ENCODE measurements at places on chromosomes 3 and 15. TPM values are rescaled to one million over a fixed set of nuclear protein-coding genes. Genes with fewer than 3 reads are reported as not detected.

GRCh38 chr15:37581866-37582532, 352.4 kb upstream of the TMCO5A start:
- no peak for DNase-seq

DNA sequence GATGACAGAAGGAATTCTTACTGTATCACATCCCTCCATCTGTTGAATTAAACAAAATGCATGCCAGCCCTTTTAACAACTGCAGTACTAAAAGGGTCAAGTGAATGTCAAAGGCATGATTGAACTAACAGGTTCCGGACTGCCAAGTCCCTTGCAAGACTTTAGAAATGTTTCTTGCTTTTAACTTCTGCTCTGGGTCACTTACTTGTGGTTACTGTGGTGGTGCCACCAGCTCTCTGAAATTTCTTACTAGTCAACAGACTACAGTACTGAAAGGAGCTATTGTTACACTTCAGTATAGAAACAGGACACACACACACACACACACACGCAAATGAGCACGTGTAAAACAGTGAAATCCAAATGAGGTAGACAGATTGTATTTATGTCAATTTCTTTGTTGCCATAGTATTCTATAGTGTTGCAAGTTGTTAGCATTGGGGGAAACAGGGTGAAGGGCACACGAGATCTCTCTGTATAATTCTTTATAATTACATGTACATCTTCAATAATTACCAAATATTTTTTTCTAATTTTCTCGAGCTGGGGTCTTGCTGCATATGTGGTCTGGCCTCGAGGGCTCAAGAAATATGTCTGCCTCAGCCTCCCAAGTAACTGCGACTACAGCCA, 79.9 kb upstream of the SLC25A26 start:
- DNase-seq: peak; percentile 52

- DNase-seq: no peak
Observed at GRCh38 chr3:137106612-137107240, 148.9 kb downstream of the IL20RB start.

DNA sequence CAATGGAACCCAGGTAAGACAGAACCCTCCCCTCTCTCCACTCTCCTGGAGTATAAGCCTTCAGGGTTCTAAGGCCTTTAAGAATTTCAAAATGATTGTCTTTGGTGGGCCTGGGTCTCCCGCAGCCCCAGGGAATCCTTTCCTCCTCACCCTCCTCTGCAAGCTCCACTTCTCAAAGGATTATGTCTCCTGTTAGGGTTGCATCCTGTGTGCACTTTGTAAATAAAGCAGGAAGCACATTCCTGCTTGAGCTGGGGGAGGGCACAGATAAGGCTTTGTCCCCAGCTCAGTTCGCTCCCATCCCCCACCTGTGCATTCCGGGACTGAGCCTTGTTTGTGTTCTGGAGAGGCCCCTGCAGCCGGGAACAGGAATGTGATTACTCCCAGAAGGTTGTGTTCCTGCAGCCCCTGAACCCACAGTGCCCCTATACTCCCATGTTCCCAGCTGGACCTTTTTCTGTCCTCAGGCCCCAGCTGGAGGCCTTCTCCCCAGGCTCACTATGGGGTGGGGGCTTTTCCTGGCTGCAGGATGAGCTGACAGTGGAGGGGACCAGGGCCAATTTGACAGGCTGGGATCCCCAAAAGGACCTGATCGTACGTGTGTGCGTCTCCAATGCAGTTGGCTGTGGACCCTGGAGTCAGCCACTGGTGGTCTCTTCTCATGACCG, 9.5 kb downstream of the TYRO3 start:
- DNase-seq: no peak

DNA sequence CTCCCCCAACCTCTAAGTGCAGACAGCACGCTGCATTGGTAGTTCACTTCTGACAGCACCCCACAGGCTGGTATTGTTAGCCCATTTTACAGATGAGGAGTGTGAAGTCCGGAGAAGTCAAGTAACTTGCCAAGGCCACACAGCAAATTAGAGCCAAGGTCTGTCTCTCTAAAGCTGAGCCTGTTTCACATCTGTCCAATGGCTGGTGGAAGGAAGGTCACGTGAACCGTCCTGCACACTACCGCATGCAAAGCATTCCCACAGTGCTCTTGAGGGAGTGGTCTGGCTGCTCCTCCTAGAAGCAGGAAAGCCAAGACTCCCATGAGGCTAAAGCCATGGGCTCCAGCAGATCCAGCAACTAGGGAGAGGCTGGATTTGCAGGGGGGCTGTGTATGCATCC, 50.0 kb downstream of the MGLL start:
- no peak for DNase-seq

DNA sequence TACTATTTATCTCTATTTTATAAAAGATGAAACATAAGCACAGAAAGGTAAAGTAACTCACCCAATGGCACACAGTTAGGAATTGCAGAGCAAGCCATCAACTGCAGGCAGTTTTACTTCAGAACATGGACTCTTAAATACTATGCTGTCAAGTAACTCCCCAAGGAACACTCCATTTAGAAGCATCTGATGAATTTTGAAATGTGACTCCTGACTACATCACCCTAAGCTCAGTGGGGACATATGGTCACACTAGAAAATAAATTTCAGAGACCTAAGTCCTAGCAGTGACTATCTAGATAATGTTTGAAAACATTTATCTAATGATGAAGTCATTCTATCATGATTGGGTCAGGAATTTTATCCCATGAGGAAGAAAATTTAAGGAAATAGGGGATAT, 272.8 kb upstream of the ARRDC4 start:
- no peak for DNase-seq

DNA sequence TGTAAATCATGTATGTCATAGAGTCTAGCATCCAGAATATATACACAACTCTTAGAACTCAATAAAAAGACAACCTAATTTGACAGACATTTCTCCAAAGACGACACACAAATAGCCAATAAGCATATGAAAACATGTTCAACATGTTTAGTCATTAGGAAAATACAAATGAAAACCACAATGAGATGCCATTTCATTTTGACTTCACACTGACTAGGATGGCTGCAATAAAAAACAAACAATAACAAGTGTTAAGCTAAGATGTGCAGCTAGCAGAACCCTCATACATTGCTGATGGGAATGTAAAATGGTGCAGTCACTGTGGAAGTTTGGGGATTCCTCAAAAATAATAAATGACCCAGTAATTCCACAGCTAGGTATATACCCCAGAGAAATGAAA, 16.4 kb downstream of the SPG11 start:
- no peak for DNase-seq

GRCh38 chr3:63354160-63354559, 76.1 kb downstream of the SYNPR start:
- DNase-seq: peak; percentile 25

GRCh38 chr3:183142199-183142598, 20.3 kb downstream of the LAMP3 start:
- no peak for DNase-seq

DNA sequence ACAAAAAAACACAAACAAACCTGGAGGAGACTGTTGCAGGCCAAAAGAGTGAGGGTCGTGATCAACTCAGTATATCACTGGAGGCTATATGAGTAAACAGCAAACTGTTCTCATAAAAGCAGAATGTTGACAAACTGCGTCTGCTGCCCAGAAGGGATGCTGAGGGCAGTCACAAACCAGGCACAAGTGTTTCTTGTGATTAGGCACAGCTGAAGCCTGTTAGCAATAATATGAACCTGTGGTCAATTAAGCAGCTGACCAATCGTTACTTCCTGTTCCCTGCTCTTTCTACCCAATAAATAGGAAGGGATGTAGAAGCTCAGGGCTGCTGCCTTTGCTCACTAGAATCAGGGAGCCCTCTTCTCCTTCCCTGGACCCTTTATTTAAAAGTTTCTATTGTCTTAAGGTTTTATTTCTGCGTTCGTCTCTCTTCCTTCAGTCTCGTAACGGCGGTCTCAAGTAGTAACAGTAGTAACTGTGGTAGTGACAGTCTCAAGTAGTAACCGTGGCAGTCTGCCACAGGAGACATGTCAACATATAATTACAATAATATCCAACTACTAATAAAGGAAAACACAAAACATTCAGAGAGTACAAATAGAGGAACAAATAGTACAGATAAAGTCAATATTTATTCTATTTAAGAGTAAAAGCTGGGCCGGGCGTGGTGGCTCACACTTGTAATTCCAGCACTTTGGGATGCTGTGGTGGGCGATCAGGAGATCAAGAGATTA, 698.4 kb upstream of the CCDC54 start:
- DNase-seq: no peak

DNA sequence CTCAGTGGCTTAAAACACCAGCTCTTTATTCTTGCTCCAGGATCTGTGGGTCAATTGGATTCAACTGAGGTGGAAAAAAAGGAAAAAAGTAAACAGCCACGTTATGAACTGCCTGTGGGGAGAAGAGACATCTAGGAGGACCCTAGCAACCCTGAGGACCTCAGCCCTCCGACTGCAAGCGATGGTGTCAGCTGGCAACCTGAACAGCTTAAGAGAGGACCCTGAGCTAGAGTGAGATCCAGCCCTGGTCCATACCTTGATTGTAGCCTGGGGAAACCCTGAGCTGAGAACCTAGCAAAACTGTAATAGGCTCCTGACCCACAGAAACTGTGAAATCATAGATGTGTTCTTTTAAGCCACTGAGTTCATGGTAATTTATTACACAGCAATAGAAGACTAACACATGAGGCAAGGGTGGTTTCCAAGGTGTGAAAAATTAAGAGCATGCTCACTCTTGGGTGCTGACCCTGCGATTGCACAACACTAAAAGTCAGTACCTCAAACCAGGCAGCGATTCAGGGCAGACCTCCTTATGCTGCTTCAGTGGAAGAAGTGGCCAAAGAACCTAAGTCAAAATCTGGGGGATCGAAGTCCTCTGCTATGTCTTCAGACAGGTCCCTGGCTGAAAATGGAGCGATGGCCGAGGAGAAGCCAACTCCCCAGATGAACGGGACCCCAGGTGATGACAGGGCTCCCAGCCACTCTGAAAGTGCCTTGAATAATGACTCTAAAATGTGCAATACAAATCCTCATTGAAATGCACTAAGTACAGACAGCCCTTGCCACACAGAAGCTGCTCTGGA, 57.7 kb downstream of the GASK1A start:
- no peak for DNase-seq

- DNase-seq: no peak
Observed at GRCh38 chr3:197343111-197343510, 44.7 kb upstream of the DLG1 start.

- no peak for DNase-seq
Observed at GRCh38 chr3:135237371-135238143, 442.5 kb downstream of the EPHB1 start.

DNA sequence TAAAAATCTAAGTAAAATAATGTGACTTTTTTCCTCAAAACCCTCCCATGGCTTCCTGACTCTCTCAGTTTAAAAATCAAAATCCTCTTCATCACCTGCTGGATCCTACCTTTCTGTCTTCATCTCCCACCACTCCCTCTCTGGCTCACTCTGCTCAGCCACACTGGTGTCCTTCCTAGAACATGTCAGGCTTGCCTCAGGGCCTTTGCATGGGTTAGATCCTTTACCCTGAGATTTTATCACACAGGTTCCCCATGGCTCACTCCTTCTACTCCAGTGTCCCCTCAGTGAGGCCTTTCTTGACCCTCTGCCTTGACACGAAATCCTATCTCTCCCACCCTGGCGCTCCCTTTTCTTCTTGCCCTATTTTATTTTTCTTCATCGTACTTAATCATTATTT, 141.8 kb downstream of the RPL22L1 start:
- DNase-seq: no peak

DNA sequence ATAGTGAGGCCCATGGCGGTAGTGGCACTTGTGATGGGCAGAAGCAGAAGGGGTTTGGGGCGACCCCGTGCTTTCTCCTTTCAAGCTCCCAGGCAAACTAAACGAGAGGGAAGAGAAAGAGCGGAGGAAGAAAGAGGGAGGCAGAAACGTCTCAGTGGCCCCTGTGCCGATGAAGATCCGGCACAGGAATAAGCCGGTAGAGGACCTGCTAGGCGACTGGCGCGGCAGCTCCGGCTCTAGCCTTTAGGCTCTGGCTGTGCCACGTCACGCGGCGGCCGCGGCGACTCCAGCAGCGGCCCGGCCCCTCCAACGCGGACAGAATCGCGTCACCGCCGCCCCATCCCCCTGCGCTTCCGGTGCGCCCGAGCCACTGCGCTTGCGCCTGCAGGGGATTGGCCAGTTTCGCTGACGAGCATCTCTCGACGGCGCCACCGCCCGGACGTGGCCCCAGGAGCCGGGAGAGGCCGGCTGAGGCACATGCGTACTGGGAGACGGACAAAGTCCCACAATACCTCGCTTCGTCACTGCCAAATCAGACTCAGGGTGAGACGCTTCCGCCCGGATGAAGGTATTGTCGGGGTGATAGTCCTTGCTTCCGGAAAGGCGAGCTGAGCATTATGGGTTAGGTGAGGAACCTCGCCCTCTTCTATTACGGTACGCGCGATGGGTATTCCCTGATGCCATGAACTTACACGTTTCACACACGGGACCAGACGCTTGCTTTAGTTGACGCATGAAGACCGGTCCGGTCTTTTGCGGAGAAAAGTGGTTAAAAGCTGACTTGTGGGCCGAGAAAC, at the start of gene ARF4:
TSS of gene ARF4 (minus strand) at position 218 of the 797 bp plus-strand sequence. CDS start at position 14, 204 bp downstream.
- DNase-seq: peak; percentile 99

GRCh38 chr3:11913316-11913715, 66.6 kb upstream of the TAMM41 start:
- DNase-seq: no peak

DNA sequence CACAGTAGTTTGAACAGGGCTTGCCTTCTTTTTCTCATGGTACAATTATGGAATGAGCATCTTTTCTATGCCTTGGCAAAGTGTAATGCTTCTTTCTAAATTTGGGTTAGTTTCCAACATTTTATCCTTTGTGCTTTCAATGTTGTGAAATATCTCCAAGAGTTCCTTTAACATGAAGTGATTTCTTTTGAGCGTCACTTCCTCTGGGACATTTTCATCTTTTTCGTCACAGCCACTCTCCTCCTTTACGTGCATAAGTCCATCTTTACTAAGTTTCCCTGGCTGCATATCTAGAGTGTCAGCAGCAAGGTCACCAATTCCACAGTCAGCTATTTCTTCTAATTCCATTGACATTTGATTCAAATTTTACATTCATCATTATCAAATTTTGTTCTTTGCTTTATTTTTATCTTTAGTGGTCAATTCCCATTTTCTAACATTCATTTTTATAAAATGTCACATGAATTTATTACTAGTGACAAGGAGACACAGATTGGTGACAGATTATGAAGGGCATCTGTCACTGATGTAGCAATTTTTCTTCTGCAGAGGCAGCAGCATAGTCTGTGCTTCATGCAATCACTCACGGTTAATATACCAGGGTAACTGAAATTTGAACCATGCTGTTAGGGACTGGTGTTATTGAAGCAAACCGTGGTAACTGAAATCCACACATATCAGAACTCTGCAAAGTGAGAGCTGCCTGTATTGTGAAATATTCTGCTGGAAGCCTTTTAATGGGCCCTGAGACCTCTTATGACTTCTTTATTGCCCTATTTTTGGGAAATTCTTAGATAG, 126.5 kb upstream of the THBS1 start:
- no peak for DNase-seq

The ARHGEF26 gene
- total RNA-seq: 1.7 TPM

The SUCLG2 gene
- total RNA-seq: 20.8 TPM

The NCEH1 gene
- 14.1 TPM for total RNA-seq

The EPHB1 gene
- total RNA-seq: 4.1 TPM

The GPR62 gene
- not detected for total RNA-seq

The ITGA11 gene
- total RNA-seq: 193 TPM

The RIOX2 gene
- total RNA-seq: 17.3 TPM

The CCDC13 gene
- total RNA-seq: 1.3 TPM

The LRRC31 gene
- not detected for total RNA-seq

The GUCA1C gene
- total RNA-seq: not detected
